DMS 273 treated with DMSO at 0.1 percent for 48 hours (cell line): ENCODE measurements at places on chromosomes 2 and 18.

- DNase-seq = no peak
These were observed 40.6 kb upstream of the RNU4ATAC start for GRCh38 chr2:121489911-121490583.

DNA sequence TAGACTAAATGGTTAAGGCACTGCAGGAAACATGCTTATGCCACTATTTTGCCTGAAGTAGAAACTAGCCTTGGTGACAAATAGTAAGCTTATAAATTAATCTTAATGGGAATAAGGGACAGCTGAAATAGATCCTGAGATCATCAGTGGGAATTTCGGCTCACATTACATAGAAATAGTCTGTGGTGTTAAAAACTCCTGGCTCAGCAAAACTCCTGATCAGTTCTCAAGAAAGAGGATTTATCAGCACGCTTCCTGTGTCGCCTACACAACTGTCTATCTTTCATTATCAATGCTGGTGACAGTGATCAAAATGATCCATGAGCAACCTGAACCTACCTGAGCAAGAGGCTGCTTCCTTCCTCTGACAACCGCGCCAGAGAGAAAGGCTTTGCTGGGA lies 17.0 kb upstream of the DNER start:
- no peak for DNase-seq

- DNase-seq = no peak
These were observed 211.3 kb upstream of the ARL4C start for GRCh38 chr2:234708091-234708683.

DNA sequence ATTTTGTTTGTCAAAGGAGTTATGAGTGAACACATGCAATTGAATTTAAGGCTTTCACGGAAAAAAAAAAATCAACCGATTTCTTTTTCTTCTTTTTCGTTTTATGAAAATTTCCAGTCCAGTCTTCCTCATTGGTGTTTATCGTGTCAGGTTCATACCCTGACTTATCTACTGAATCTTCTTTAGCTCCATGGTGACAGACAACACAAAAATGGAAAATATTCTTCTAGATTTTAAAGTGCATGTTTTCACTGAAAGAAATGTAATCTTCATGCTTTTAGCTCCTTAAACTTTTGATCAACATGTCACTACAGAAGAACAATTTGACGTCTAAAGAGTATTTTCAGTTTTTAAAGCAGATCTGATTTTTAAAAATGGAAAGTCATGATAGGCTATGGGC lies 14.7 kb downstream of the KCNE4 start:
- DNase-seq = no peak

DNA sequence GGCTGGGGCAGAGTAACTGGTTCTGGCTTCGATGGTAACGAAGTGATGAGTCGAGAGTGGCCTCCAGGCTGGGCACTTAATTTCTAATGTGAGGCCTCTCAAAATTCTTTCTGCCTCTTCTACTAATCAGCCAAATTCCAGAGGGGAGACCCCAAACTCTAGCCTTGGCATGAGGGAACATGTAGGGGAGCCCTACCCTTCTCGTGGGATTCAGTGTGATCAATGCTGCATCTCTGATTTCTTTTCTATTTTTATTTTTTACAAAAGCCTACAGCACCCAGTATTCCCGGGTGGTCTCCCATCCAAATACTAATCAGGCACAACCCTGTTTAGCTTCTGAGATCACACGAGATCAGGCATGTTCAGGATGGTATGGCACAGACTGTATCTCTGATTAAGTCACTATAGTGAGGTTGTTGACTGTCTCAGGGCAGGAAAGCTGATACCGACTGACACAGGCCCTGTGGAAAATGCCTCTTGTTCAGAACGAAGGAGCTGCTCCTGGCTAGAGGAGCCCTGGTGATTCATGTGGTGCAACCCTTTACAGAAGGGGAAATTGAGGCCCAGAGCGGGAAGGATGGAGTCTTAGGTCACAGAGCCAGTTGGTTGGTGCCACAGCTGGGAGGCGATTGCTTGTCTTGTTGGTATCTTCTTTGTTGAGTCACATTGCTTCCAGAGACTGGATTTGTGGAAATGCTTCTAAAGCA lies 126.3 kb upstream of the HS6ST1 start:
- no peak for DNase-seq

DNA sequence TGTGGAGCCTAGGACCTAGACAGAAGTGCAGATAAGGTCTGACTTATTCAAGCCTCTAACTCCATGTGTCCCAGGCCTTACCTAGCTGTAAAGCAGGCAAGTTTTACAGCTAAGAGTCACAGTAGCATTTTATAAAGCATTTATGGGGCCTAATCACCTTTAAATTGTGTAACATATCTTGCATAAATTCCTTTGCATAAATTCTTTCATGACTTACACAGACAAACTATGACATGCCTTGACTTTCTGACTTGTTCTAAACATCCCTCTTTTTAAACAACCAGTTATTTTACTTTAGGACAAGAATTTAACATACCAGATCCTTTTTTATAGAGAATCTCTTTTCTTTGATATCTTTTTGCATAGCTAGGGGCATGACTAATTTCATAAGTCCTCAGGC lies 1257.8 kb upstream of the NRXN1 start:
- no peak for DNase-seq

DNA sequence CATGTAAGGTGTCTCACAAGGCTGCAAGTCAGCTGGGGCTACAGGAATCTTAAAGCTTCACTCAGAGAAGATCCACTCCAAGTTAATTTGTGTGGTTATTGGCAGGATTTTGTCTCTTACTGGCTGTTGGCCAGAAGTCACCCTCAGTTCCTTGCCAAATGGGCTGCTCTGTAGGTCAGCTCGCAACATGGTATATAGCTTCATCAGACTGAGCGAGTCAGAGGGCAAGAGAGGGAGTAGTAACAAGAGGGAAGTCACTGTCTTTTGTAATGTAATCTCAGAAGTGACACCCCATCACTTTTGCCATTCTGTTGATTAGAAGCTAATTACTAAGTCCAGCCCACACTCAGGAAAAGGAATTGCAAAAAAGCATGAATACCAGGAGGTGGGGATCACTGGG lies 119.5 kb downstream of the LRRTM1 start:
- no peak for DNase-seq

- DNase-seq = no peak
These were observed 9.8 kb downstream of the KIF1A start for GRCh38 chr2:240810199-240810598.

- DNase-seq = no peak
These were observed 47.3 kb downstream of the RFTN2 start for GRCh38 chr2:197628043-197628500.

GRCh38 chr2:102048465-102048864 lies 56.7 kb downstream of the IL1R2 start:
- DNase-seq = no peak

DNA sequence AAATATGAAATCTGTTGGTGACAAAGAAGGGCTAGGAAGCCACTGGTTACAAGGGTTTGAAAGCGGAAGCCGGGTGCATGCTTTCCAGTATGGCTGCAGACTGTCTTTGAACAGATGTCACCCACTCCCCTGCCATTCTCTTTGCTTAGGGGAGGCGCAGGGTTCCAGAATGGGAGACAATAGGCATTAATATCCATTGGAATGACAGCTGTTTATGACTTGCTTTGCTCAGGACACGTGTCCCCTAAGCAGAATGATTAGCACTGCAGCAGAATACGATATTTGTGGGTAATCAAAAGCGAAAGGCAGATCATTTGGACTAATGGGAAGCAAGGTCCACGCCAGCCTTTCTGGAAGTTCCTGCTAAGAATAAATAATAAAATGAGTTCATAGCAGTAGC lies 25.8 kb upstream of the NRP2 start:
- no peak for DNase-seq

- DNase-seq = no peak
These were observed 27.4 kb downstream of the NEMP2 start for GRCh38 chr2:190507135-190507534.
